ENCODE measurements at places on chromosomes 1 and 21.

DNA sequence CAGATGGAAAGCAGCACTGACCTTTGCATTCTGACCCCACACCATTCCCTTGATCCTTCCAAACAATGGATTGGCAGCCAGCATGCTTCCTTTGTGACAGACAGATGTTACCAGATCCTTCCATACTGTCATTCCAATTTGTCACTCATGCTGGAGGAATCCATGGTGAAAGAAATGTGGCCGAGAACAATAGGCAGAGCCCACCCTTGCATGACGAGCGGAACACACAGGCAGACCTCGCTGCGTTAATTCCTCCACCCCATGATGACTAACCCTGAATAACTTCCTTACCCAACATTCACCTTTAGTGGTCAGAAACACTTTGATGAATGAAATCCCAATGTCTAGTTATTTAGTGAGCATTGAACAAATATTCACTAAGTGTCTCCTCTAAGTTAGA, 45.1 kb downstream of the PDPN start:
- no peak for DNase-seq

- DNase-seq, result no peak
These were observed 108.5 kb upstream of the KIF26B start for GRCh38 chr1:245046315-245046714.

DNA sequence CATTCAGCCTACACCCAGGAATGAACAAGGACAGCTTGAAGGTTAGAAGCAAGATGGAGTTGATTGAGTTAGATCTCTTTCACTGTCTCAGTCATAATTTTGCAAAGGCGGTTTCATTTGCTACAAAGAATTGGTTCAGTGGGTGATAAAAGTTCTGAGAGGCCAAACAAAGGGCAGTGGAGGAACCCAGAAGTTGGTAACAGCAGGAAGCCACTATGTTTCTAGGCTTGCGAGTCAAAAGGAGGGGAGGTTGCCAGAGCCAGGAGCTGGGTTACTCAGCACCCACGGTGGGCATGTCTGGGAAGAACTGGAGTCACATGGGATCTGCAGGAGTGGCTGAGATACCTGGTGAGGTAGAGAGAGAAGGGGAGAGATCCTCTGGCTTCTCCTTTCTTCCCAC, 64.2 kb upstream of the MRPS6 start:
- no peak for DNase-seq

DNA sequence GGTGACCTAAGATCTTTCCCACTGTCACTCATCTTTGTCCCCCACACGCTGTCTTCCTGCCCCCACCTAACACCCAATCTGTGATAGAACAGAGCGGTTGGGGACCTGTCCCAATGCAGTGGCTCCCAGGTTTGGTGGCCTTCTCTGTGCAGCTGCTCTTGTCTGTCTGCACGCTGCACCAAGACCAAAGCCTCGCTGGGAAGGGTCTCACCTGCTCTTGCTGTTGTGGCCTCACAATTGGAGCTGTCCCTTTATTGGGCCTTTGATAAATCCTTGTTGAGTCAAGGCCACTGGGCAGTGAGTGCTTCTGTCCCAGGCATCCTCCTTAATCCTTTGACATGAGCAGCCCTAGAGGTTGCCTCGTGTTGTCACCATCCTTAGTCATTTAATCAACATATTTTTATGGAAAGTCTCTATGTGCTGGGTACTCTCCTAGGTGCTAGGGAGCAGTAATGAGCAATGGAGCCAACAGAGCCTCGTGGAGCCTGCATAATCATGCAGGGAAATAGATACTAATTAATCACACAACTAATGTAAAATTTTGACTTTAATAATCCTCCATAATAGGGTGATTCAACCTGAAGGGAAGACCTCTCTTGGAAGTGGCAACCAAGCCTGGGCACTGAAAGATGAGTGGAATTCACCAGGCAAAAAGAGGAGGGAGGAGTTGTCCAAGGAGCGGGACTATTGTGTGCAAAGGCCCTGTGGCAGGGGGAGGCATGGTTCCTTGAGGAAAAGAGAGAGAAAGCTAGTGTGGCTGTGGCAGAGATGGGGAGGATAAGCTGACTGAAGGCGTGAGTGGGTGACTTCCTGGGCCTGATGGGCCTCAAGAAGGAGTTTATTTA, 57.6 kb downstream of the MAN1C1 start:
- DNase-seq, result no peak

DNA sequence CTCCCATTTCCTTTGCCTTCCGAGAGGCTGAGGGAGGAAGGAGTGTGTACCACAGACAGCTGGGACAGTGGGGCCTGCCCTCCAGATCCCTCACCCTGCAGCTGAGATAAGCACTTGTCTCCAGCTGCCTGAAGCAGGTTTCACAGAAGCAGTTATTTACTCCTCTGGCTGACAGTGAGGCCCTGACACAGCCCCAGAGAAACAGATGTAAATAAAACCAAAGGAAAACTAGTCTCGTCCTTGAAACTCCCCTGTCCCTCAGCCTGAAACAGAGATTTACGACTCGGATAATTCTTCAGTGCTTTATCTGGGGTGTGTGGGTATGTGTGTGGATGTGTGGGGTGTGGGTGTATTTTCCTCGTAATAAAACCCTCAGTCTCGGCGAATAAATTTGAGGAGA, 181.1 kb downstream of the IGSF21 start:
- no peak for DNase-seq
